ENCODE measurements at places on chromosomes 1 and 21.

- no peak for DNase-seq
These were observed 96.4 kb downstream of the SYF2 start for GRCh38 chr1:25135909-25136308.

DNA sequence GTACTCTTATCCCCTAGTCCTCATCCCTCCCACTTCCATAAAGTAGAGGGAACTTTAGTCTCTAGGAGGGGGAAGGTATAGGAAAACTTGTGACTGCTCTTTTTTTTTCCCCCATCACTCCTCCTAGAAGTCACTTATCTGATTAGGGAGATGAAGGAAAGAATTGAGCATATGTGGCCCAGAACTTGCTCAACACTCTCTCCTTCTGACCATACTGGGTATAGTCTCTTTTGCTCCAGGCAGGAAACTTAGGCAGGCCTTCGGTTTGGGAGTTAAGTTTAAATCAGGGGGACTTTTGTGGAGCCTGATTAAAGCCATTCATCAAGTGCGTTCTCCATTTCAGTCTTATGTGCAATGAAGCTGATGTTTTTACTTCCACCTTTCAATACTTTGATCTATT is 5.8 kb downstream of the UBE2U start:
- DNase-seq: no peak

DNA sequence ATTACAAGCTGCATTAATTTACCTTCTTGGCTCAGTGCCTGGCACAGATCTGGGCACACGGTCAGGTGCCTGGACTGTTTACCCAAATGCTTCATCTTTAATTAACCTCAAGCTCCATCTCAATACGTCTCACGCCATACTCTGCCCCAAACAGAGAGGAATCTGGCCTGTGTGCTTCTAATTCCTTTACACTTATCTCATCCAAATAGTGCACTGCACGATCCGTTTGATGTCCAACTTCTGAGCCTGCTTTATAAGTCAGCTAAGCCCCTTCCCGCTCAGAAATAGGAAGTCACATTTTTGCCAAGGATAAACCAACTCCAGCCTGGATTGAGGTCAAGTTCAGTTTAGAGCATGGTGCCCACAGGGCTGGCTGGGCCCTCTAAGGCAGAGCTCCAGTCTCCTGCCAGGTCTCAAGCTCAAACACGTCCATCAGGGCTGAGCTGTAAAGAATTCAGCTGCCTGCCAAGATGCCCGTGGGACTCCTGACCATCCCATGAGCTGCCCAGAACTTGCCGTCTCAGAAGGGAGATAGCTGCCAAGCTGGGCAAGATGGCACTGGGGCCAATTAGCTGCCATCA is 233.5 kb downstream of the TRABD2B start:
- no peak for DNase-seq

DNA sequence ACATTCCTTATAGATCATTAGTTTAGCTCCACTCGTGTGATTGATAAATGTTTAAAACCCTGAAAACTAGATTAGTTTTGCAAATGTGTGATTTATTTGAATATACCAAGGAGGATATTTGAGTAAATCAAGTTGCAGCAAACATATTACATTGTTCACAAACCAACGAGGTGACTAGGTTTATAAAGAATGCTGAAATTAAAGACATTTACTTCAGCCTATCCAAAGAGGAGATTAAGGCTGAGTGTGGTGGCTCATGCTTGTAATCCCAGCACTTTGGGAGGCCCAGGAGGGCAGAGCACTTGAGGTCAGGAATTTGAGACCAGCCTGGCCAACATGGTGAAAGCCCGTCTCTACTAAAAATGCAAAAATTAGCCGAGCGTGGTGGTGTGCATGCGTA is 34.1 kb downstream of the VTCN1 start:
- DNase-seq: no peak

- no peak for DNase-seq
These were observed 642.7 kb downstream of the NPHP4 start for GRCh38 chr1:5349526-5349925.

- DNase-seq: peak; percentile 61
These were observed 1.5 kb upstream of the KRTAP10-6 start for GRCh38 chr21:44593598-44594405.

GRCh38 chr1:213977486-213977842 is 10.3 kb upstream of the PROX1 start:
- DNase-seq: no peak

DNA sequence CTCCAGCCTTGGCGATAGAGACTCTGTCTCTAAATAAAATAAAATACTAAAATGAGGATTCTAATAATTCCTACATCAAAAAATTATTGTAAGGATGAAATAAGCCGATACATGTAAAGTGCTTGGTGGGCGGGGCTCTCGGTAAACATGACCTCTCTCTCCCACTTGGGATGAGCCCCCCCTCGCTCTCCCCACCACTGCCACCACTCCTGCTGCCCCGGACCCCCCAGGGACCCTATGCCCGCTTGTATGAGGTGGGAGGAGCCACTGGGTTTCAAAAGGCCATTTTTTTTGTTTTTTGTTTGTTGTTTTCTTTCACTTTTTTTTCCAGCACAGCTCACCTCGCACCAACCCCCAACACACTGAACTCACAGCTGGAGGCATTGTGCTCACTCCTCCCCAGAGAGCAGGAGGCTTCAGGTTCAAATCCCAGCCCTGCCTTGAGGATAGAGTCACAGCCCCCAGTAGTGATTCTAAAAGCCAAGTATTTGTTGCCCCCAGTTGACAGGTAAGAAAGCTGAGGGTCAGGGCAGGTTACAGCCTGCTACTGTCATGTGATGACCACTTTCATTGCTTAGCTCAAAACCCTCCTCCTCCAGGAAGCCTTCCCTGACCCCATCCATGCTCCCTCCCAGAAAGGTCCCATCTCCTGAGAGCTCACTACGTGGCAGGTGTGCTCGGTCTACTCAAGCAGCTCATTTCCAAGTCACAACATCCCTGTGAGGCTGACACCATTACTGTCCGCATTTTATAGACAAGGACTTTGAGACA is 4.2 kb downstream of the SDC3 start:
- DNase-seq: no peak
